ENCODE measurements at places on chromosomes 4 and X.

GRCh38 chr4:157246964-157247363 lies 26.4 kb downstream of the GRIA2 start:
- no peak for DNase-seq

GRCh38 chr4:42750856-42751255 lies 94.0 kb upstream of the ATP8A1 start:
- no peak for DNase-seq

GRCh38 chr4:181761156-181761555 lies 482.0 kb upstream of the TENM3 start:
- no peak for DNase-seq

DNA sequence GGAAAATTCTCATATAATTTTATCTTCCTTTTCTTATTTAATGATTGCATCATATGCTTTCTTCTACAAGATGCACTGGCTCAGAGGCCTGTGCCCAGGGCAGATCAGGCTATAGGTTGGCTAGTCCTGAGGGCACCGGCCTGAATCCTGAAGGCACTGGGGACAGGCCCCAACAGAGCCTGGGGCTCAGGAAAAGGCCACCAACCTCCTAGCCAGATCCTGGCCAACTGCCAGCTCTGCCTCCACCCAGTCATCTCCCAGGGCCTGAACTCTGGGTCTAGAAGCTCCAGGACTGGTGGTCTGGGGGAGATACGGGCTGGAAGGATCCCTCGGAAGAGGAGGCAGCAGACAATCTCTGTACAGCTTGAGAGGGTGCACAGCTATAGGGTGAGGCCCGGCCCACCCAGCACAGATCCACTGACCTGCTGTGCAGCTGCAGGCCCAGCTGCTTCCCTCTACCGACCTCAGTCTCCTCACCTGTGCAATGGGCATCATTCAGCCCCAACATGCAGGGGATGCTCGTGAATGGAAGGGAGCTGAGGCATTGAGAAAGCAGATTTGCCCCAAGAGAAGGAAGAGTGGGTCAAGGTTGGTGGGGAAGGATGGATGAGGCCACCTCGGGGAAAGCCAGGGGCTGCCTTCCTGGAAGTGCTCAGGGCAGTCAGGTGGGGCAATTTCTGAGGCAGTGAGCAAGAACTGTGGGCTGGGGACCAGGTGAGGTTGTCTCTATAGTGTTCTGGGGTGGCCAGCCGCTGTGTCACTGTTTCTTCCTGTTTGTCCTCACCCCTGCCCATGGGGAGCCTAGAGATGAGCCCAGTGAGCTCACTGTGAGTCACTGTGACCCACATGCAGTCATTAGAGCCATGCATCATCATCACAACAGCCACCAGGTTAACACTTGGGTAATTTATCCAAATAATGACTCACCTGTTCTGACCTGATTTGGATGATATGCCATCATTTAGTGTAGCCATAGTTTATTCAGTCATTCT lies 22.4 kb upstream of the XAGE2 start:
- no peak for DNase-seq

GRCh38 chr4:142743121-142743825 lies 102.8 kb downstream of the INPP4B start:
- peak; percentile 13 for DNase-seq

- peak; percentile 15 for DNase-seq
Observed at GRCh38 chrX:19334945-19335626, 8.6 kb upstream of the PDHA1 start.

GRCh38 chr4:183962419-183962818 lies 57.3 kb downstream of the STOX2 start:
- DNase-seq = no peak

DNA sequence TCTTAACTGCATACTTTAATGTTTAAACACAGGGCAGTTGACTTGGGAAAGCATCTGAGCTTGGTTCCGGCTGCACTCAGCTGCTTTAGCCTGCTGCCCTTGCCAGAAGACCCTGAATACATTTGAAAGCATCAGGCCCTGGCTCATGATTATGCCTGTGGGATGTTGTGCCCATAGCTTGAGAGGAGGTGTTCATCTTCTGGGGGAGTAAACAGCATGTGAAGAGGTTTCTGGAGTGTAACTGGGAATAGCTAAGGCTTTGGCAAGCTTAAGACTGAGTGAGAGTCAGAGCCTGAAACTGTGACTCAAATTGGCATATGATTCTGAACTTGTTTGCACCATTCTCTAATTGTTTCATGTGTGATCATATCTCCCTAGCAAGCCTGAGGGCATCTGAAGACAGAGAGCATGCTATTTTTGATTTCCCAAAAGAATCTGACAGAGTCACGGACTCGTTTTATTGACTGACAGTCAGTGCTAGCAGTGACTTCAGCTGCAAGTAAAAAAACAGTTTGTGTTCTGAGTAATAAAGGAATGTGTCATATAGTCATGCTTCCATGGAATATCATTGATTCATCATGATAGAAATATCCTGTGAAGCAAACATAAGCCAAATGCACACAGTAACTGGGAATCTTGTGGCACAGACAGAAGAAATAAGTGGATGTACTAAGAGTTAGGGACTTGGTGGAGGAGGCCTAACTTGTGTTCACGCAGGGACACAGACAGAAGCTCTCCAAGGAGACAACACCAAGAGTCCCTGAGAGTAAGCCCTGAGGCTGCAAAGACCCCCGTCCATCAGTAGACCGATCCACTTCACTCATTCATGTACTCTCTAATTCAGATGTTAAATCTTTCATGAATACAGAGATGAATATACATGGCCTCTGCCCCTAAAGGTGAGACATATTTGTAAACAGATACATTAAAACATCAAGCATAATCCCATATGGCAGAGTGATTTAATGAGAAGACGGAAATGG lies 100.7 kb downstream of the SYNPO2 start:
- peak; percentile 100 for DNase-seq

GRCh38 chr4:132642016-132642817 lies 506.9 kb upstream of the PCDH10 start:
- DNase-seq = no peak

- DNase-seq = peak; percentile 75
Observed at GRCh38 chrX:10240918-10241317, 84.1 kb downstream of the CLCN4 start.

DNA sequence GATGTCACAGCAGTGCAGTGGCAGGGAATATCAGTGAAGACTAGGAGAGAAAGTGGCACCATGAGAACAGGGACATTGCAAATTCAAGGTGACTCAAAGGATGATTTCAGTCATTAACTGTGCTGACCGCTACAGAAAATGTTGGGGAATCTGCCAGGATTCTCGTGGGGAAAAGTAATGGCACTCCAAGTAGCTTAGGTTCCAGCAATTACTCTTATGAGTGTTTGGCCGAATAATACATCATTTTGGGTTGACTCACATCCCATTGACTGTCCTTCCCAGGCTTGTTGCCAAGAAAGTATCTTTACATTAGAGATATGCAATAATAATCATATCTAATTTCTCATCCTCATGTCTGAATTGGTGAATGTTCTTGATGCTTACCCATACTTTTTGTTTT lies 1411.1 kb upstream of the PCDH7 start:
- DNase-seq = peak; percentile 42

DNA sequence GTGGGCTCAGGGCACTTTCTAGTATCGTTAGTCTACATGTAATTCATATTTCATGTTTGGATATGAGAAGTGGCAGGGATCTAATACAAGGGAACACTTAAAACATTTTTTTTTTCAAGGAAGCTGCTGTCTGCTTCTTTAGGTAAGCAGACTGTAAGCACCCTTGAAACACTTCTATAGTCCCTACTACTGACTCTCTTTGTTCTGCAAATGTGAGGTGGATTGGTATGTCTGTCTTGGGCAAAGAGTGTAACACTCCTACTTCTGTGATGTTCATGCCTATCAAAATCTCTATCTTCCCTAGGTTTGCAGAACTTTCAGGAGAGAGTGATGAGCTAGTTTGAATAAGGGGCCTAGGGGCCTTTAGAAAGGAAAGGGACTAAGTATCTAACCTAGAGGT lies 93.9 kb downstream of the ZNF330 start:
- no peak for DNase-seq

GRCh38 chrX:153538424-153538823 lies 21.0 kb downstream of the ATP2B3 start:
- no peak for DNase-seq

DNA sequence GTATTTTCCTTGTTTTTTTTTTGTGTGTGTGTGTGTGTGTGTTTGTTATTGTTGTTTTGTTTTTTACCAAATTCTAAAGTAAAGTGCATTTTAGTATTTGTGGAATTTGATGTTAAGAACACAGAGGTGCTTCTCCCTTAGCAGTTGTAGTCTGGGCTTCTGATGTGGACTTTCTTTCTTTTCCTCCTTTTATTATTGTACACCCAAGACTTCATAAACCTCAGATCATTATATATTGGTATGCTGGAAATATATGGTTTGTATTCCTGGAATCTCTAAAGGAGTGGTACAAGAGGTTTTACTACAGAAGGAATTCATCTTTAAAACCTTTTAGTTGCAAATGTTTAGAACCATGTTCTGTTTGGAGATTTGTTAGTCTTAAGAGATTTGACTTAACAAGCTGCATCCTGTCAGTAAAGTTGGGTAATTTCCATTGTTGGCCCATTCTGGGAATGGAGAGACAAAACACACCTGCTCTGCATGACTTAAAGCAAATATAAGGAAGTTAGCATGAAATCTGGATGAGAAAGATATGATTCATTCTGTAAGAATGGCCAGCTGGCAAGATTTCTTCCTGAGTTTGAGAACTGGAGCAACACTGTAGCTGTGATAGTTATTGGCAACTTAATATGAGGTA lies 64.0 kb downstream of the SMAD1 start:
- peak; percentile 95 for DNase-seq

DNA sequence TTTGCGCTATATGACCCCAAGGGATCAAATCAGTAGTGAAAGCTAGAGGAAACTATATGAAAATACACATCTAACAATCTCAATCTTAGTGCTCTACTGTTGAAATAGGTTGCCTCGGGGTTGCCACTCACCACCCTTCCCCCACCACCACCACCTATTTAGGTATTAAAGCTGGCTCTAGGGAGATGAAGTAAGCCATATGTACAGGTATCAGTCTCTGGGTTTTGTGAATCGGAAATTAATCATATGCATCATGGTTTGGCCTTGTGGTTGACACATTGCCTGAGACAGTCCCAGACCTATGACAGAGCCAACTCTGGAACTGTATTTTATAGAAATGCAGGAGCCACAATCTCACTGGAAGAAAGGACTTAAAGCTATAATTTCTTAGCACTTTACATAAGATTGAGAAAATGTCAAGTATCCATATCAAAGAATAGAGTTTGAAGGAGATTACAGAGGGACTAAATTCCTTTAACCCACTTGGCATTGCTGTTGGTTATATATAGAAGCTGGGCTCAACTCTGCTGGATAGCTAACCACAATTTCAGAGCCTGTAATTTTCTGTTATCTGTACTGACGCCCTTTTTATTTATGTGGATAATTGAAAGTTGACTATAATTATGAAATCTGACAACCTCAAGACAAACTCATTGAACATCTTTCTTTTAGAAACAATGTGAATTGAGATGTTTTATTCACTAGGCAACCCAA lies 26.7 kb upstream of the BMP2K start:
- no peak for DNase-seq

DNA sequence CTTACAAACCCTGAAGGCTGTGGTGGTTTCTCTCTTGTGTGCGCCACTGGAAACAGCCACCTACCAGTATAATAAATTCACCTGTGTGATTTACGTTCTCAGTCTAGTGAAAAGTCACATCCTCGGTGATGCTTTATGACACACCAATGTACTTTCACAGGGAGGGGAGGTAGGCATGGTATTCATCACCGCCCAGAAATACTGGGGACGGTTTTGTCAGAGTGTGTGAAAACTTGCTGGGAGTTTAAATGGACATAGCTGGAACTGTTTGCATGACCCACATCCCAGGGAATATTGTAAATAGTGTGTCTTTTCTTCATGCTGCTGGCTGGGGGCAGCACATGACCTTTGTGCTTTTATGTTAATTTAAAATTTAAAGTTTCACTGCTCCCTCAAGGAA lies 421.8 kb downstream of the MAPK10 start:
- no peak for DNase-seq

DNA sequence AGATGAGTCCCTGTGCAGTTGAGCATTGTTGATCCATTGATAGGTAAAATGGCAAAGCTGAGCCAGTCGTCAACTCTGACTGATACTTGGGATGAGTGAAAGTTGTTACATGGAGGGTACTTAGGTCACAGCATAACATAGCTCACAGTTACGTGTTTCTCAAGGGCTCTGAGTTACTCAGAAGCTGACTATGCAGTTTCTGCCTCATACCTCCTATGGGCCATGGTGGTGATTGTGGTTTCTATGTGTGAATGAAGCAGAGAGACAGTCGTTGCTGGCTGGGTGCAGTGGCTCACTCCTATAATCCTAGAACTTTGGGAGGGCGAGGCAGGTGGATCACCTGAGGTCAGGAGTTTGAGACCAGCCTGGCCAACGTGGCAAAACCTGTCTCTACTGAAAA lies 30.8 kb downstream of the FRMPD3 start:
- DNase-seq = no peak

GRCh38 chr4:39998659-39999345 lies 21.1 kb upstream of the PDS5A start:
- DNase-seq = no peak

GRCh38 chrX:10172877-10173276 lies 16.1 kb downstream of the CLCN4 start:
- DNase-seq = no peak

- no peak for DNase-seq
Observed at GRCh38 chrX:387729-388128, 1.0 kb upstream of the PPP2R3B start.

DNA sequence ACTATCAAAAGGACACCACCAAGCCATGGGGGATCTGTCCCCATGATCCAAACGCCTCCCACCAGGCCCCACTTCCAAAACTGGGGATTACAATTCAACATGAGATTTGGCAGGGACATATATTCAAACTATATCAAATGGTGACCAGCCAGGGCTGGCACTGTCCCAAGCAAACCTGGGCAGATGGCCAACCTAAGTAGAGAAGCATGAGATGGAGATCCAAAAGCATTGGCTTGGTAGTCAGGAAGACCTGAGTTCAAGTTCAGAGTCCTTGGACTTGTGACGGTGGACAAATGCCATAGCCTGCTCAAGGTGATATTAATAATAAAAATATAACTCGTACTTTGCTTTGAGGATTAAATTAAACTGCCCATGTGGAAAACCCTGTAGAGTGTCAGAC lies 79.2 kb upstream of the HS3ST1 start:
- no peak for DNase-seq

- DNase-seq = no peak
Observed at GRCh38 chrX:133745349-133745748, 240.0 kb downstream of the GPC3 start.

GRCh38 chr4:88226143-88226542 lies 58.2 kb downstream of the PPM1K start:
- DNase-seq = peak; percentile 47

- DNase-seq = no peak
Observed at GRCh38 chr4:113987382-113987941, 8.0 kb upstream of the ARSJ start.

- DNase-seq = no peak
Observed at GRCh38 chrX:150158554-150159332, 204.4 kb upstream of the MAMLD1 start.

Measured in foreskin keratinocyte (primary cell).